Heart left ventricle (tissue), 16 donors: ENCODE measurements at places on chromosomes 16 and 17. TPM values are rescaled to one million over a fixed set of nuclear protein-coding genes. Genes with fewer than 3 reads are reported as not detected.

CES2 gene
- total RNA-seq, result 130 TPM

SLC2A4 gene
- 157 TPM for total RNA-seq

GRAP gene
- 1.2 TPM for total RNA-seq

- no peaks in the 10 kb centered on the region for H3K27me3 ChIP-seq
- H3K4me1 ChIP-seq, result no peaks in the 10 kb centered on the region
- no peak overlapping the region for H3K27ac ChIP-seq
- no peak overlapping the region for H3K4me3 ChIP-seq
Measured at GRCh38 chr17:68172461-68172954, 75.3 kb upstream of the AMZ2 start.

GRCh38 chr17:7407082-7407481 lies 563 bp upstream of the NLGN2 start:
- no peaks in the 10 kb centered on the region for H3K36me3 ChIP-seq
- no peak overlapping the region for H3K4me3 ChIP-seq
- H3K27ac ChIP-seq, result no peak overlapping the region
- DNase-seq, result no peak
- H3K27me3 ChIP-seq, result no peaks in the 10 kb centered on the region
